ENCODE measurements at places on chromosomes 2 and 18.

DNA sequence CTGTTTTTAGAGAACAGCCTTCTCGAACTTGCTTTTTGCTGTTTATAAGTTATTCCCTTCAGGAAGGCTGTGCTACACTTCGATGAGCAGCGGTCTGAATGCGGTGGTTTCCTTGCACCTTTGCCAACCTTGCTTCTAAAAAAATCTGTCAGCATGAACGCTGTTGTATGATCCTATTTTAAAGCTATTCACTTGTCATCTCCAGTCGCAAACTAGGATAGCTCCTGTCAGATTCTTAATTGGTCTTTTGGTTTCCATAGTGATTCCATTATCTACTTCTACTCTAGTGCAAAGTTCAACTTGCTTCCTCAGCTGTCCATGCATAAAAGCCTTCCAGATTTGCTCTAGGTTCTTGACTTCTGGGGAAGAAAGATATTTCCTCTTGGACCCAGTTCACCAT lies 76.3 kb upstream of the GALNT3 start:
- DNase-seq = no peak

DNA sequence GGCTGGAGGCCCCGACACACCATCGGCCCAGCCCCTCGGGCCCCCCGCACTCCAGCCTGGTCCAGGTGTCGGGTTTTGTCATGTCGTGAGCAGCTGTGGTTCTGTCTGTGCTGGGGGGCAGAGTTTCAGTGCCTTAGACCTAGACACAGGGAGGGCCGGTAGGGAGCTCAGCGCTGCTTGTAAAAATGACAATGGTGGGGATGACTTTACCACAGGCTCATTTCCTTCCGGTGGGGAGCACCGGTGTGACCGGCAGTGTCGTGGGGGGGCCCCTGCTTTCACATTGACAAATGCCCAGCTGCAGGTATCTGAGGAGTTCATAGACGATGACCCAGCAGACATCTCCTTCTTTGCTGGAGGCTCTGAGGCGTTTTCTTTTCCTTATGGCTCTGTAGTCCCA lies 66.9 kb downstream of the STK25 start:
- DNase-seq = no peak

GRCh38 chr2:216698895-216699294 lies 3.5 kb upstream of the IGFBP5 start:
- no peak for DNase-seq

- no peak for DNase-seq
These were observed 41.4 kb downstream of the TET3 start for GRCh38 chr2:74025971-74026612.

DNA sequence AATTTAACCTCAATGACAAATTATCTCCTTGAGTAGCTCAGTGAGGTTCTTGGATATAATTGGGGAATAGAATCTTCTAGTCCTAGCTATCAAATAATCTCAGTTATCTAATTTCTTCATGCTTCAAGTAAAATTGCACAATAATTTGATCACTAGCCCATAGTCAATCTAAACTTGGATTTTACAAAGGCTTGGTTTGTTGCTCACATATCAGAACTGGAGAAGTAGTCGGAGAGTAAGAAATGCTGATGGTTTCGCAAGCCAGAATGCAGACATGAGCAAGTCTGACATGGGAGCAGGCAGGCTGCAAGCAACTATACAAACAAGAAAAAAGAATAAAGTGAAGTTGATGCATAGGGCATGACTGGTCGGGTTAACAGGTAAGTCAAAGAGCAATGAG lies 11.7 kb upstream of the PDE11A start:
- no peak for DNase-seq

DNA sequence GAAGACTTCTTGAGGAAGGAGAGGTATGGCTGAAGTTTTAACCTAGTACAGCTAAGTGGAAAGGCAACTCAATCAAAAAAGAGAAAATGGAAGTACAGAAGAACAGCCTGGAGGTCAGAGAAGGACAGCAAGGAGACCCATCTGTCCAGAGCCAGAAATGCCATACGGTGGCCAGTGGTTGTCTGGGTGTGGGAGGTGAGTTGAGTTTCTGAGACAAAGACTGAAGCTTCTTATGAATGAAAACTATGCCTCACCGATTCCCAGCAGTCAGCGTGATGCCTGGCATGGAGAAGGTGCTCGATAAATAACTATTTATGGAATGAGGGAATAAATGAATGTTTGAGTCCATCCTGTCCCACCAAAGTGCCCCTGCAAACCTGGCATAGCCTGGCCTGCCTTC lies 98.8 kb downstream of the MRO start:
- DNase-seq = no peak

DNA sequence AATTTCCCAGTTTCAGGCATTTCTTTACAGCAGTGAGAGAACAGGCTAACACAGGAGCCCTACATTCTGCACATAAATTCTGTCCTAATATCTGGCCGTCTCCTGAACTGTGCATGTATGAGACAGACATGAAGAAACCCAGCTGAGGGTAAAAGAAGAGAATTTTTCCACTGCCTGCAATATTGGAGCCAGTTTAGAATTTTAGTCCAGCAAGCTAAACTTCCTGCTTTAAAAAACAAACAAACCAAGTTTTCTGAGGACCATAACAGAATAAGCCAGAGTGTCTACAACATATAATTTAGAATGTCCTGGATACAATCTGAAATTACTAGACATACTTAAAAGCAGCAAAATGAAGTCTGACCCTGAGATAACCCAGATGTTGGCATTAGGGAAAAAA lies 215.1 kb upstream of the KLHL29 start:
- no peak for DNase-seq

DNA sequence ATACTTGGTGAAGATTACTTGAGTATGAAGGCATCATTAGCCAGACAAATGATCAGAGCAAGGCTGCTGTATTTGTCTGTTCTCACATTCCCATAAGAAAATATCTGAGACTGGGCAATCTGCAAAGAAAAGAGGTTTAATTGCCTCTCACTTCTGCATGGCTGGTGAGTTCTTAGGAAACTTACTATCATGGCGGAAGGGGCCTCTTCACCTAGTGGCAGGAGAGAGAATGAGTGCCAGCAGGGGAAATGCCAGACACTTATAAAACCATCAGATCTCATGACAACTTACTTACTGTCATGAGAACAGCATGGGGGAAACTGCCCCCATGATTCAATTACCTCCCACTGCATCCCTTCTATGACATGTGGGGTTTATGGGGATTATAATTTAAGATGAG lies 452.3 kb downstream of the GALR1 start:
- no peak for DNase-seq

- no peak for DNase-seq
These were observed 136.3 kb downstream of the TMEM17 start for GRCh38 chr2:62369541-62370202.

- DNase-seq = no peak
These were observed 488.8 kb upstream of the FSHR start for GRCh38 chr2:49643149-49643548.

DNA sequence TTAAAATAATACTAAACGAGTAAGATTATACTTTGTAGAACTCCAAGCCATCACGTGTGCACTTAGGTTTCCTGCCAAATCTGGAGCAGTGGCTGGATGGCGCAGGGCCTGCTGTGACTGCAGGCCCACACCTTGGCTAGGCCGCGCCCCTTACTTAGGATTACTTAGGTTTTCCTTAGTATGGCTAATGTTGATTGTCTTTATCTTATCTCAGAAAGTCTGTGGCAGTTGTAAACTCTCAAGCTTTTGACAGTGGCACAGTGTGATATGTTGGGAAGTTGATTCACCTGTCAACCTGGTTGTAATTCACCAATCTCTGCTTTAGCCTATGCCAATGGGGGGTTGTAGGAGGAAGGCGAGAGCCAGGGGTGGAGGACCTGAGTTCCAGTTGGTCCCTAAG lies 208.4 kb downstream of the ZNF407 start:
- DNase-seq = no peak

- no peak for DNase-seq
These were observed 964.7 kb upstream of the ZEB2 start for GRCh38 chr2:145484448-145485097.

DNA sequence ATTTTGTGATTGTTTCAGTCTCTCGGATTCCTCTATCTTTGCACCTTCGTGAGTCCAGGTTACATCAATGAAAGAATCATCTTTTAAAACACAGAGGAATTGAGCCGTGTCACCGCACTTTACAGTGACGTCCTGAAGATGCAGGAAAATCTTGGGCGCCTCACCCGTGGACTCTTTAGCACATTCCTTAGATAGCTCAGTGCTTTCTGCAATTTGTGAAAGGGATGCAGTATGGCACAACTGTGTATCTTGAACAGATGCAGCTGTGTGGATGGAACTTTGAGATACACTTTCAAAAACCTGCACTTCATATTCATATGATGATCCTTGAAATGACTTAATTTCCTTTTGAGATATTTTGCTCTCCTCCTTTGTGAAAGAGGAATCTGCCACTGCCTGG lies 50.9 kb downstream of the TTN start:
- DNase-seq = no peak

DNA sequence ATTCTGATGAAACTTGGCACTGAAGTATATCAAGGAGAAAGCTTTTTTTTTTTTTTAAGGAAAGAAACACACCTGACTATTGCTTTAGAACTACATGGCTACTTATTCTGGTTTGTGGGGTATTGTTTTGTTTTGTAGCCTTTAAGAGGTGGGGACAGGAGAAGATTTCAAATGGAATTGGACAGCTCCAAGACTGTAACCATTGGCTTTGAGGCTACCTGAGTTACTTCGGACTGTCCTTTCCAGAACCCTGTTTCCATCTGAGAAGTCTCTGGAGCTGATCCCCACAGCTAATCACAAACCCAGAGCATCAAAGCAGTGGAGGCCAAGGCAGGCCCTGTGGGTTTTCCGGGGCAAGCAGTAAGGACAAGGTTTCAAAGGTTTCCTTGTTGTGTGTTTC lies 4.7 kb downstream of the CDC42EP3 start:
- no peak for DNase-seq

DNA sequence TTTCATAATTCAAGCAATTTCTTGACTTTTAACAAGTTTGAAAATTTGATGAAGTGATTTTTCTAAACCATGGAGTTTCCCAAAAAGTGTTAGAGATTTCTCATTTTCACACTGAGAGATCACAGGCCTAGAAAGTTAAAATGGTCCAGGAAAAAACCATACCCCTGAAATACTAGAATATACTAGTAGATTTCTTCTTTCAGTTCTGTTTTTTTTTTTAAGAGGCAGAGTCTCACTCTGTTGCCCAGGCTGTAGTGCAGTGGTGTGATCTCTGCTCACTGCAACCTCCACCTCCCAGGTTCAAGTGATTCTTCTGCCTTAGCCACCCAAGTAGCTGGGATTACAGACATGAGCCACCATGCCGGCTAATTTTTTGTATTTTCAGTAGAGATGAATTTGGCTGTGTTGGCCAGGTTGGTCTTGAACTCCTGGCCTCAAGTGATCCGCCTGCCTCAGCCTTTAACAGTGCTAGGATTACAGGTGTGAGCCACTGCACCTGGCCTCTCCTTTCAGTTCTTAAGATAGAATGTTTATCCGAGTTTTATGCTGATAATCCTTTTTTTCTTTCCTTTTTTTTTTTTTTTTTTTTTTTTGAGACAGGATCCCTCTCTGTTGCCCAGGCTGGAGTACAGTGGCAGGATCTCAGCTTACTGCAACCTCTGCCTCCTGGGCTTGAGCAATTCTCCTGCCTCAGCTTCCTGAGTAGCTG lies 14.4 kb downstream of the MTHFD2 start:
- no peak for DNase-seq

- DNase-seq = no peak
These were observed 357.9 kb upstream of the NRP2 start for GRCh38 chr2:205324355-205324754.

DNA sequence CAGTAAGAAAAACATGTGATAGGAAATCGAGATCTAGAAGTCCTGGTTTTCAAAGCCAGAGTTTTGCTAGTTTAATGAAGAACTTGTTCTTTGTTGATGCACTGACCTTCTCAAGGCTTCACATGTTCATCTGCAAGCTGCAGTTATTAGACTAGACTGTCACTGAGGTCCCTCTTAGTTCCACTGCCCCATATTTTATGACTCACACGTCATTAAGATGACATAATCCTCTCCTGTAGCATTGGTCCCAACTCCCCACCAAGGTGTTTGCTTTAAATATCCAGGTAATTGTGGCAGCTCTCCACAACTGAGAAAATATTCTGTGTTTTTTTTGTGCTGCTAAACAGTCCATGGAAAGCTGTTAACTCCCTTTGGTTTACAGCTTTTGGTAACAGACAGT lies 149.7 kb downstream of the MREG start:
- DNase-seq = no peak

DNA sequence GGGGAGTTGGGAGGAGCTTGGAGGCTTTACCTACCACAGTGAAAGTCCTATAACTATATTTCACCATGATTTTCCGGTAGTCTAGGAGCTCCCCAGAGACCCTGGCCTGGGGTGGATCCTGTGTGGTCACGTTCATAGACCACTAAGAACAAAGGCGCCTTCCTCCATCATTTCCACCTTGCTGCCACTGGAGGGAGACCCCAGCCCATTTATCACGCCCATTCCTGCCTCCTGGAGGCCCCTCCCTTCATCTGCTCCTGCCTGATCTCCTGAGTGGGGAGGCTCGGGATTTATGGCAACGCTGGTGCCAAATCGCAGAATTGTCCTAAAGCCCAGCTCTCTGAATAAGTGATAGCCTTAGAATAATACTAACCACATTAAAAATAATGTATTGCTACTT lies 507.6 kb upstream of the SPHKAP start:
- DNase-seq = no peak

DNA sequence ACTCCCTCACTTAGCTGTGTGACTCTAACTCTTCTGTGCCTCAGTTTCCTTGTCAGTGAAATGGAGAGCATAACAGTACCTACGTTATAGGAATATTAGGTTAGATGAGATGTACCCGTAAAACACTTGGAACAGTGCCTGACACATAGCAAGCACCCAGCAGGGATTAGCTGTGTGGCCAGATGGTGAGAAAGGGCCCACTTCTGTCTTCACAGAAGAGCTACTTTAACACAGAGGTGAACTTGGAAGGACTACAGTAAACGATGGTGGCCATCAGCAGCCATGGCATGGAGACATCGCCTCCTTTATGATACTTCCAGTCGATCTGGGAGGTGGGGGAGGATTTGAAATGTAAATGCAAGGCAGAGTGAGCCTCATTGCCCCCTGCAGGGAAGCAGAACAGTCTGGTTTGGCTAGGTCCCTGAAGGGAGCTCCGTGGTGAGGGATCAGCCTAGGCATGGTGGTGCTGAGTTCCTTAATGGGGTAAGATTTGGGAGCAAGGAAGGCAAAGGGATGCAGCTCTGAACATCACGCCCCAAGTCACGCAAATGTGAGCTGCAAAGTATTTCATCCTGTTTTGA lies 101.7 kb upstream of the ALPP start:
- DNase-seq = no peak

- no peak for DNase-seq
These were observed 30.1 kb upstream of the GRB14 start for GRCh38 chr2:164651361-164651760.
